ENCODE measurements at places on chromosomes 6 and 20. TPM values are rescaled to one million over a fixed set of nuclear protein-coding genes. Genes with fewer than 3 reads are reported as not detected.

- no peak for DNase-seq
Measured at GRCh38 chr6:148516617-148517016, 174.0 kb downstream of the SASH1 start.

DNA sequence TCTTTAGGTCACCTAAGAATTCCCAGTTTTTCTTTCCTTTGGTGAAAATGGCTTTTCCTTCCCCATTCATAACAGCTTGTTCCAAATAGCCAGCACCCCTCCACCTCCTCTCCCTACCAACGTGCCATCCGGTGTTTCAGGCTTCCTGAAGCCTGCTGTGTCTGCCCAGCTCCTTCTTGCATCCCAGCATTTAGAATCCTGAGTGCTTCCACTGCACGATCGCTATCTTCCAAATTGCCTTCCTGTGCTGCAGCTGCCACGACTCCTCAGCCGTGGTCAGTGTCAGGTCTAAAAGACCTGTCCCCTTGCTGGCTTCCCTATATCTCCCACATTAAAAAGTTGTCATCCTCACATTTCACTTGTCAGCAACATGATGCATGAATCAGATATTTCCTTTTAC is 550.3 kb upstream of the JARID2 start:
- DNase-seq: no peak

DNA sequence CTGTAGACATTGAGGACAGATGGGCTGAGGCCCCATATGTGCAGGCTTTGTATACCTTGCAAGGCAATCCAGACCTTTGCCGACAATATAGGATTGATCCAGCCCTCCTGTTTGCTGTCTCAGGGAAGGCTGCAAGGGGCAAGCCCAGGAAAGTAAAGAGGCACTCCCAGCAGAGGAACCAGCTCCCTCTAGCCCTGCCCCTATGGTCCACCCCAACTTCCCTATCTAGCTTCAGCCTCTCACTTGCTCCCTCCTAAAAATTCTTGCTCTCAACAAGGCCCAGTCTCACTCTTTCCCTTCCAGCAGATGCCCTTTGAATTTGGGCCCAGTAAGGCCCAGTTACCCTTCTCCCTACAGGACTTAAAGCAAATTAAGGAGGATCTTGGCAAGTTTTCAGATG is 92.6 kb downstream of the JARID2 start:
- no peak for DNase-seq

DNA sequence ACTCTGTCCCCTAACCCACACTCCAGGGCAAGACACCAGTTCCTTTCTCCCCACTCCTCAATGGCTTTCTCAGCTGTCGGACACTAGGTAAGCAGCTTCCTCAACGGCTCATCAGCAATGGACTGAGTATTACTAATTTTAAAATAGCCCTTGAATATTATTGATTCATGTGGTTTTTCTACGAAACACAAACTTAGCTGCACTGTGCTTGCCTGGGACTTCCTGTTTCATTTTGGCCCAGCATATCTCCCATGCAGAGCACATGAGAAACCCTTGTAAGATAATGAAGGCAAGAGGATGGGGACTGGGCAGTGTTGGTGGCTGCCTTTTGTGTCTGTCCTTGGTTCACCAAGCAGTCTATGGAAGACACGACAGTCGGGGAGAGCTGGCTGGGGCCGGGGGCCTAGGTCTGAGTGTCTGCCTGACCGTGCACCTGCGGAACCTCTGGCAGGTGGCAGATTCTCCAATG is 48.9 kb downstream of the RNASET2 start:
- DNase-seq: no peak

DNA sequence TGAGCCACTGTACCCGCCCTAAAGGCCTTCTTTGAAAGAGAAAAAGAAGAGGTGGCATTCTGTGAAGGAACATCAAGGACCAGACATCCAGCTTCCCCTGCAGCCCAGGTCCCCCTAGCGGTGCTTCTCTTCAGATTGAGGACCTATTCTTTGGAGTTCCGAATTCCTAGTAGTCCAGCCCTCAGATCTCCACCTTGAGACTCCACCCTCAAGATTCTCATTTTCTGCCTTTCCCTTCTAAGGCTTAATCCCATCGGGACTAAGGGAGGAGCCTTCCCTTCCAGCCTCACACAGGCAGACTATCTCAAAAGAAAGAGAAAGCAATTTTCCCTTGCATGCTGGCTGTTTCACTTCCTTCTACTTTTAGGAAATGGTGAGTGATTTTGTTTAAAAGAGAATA is 32.5 kb downstream of the MUC22 start:
- DNase-seq: peak; percentile 71

The SOBP gene
- total RNA-seq: 12.6 TPM

The ARFGEF2 gene
- total RNA-seq: 16.6 TPM

The MYLK4 gene
- total RNA-seq: not detected
